ENCODE measurements at places on chromosomes 1 and 21. TPM values are rescaled to one million over a fixed set of nuclear protein-coding genes. Genes with fewer than 3 reads are reported as not detected.
A peak's percentile ranks its signal among the peaks of the same experiment; 100 is the strongest.

DNA sequence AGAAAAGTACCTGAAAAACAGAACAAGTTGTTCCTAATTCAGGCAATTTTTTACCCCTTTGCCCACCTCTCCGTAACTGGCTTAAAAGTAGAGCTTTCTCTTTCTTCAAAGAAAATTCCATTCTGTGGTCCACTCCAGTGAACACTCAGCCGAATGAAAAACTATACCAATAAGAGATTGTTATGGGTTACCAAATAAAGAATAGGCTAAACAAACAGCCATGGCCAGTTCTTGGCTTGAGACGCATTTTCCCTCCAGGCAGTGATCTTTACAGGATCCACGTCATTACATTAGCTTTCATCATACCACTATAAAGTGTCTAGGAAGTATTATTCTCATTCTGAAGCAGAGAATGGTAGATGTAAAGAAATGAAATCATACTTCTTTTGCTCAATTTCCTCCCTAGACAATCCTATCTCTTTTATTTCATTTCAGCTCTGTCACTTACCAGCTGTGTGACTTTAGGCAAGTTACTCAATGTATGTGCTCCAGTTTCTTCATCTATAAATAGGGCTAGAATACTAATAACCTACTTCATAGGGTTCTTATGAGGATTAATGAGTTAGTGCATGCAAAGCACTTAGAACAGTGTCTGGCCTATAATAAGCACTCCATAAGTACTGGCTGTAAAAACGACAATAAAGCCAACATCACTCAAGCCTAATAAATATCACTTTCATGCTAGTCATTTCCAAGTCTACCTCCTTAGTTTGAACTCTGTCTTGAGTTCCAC, 26.5 kb upstream of the TRIM45 start:
- no peak for DNase-seq

BRINP3 gene
- total RNA-seq, result 1.7 TPM

- peak; percentile 85 for DNase-seq
These were observed at the start of gene NES for GRCh38 chr1:156676820-156677615. NES (minus strand) TSS chr1:156677407; CDS start chr1:156677264, 143 bp downstream.

SHISAL2A gene
- total RNA-seq, result 0.88 TPM

DNA sequence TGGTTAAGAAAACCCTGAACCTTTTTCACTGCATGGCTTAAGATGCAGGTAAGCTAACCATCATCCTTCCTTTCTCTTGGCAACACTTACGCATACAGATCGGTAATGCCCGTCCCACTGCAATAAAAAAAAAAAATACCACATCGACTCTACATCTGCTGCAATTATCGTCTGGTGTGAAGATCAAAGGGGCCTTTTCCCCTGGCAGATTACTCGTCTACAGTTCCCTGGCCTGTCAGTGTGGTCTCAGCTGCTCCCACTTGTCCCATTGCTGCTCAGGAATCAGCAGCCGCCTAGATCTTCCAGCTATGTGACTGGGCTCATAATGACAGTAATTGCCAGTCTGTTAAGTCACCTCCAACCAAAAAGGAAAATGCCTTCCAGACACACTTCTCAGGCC, 133.1 kb downstream of the SETD4 start:
- no peak for DNase-seq

DNA sequence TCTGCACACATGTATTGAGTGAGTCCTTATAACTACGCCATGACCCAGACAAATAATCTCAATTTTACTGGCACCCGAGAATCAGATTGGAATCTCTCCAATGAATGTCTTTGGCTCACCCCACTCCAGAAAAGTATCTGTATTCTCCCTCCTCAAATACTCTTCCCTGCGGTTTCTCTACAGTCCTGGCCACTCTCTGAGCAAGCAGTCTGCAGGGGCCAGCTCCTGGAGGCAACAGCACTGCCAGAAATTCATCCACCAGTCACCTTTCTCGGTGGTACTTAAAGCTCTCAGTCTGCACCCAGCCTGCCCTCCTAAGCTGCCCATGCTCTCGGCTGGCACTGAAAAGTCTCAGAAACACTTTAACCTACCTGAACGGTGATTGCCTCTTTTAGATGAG, 16.1 kb upstream of the LYST start:
- no peak for DNase-seq

- no peak for DNase-seq
These were observed 106.7 kb upstream of the GNG12 start for GRCh38 chr1:67939942-67940341.

GRCh38 chr1:10646347-10646861, 150.0 kb downstream of the CASZ1 start:
- DNase-seq, result no peak

Measured in aorta (tissue), 5 donors.